NCI-H2107 (cell line): ENCODE measurements at places on chromosomes 12 and 14.
A peak's percentile ranks its signal among the peaks of the same experiment; 100 is the strongest.

DNA sequence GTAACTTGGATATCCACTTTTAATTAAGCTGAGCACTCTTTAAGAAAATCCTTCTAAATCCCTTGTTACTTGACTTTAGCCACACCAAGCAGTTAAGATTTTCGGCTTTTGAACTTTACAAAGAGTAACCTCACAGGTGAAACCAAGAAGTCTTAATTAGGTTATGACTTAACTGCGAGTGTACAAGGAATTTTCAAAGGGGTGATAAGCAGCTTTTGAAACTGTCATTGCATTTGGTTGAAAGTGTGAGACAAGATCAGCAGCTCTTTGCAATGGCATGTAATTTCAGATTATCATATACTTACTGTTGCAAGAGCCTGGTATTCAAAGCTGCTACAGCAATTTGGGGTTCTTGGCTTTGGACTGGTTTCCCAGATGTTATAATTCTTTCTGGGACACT lies 137.5 kb downstream of the TMEM117 start:
- no peak for DNase-seq

DNA sequence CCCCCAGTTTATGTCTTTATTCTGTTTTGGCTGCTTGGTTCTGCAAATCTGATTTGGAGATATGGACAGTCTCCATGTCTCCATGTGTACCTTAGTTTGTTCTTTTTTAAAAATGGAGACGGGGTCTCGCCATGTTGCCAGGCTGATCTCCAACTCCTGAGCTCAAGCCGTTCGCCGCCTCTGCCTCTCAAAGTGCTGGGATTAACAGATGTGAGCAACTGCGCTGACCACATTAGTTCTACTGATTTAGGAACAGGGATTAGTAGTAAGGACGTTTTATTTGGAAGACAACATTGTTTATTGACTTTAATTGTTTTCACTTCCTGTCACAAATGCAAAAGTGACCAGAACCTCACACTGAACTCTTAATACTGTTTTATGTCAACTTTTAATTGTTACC lies 14.7 kb downstream of the AEBP2 start:
- no peak for DNase-seq

DNA sequence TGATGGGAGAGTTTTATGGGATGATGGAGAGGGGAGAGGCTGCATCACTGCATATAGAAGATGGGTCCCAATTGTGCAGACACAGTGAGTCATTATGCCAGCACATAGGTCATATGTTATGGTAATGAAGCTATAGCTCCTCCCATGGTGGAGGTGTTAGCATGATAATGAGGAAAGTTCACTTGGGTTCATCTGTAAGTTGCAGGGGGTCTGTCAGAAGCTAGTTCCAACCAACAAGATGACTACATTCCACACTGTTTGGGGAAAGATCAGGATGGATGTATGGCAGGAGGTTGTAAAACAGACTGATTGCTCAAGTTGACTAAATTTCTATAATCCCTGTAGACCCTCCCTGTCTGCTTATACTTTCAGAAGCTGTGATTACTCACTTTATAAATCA lies 561.3 kb downstream of the C12orf50 start:
- no peak for DNase-seq

GRCh38 chr14:58272588-58273372 lies 25.6 kb upstream of the ARID4A start:
- DNase-seq: no peak

GRCh38 chr14:59208224-59208814 lies 19.9 kb downstream of the DAAM1 start:
- DNase-seq: no peak

DNA sequence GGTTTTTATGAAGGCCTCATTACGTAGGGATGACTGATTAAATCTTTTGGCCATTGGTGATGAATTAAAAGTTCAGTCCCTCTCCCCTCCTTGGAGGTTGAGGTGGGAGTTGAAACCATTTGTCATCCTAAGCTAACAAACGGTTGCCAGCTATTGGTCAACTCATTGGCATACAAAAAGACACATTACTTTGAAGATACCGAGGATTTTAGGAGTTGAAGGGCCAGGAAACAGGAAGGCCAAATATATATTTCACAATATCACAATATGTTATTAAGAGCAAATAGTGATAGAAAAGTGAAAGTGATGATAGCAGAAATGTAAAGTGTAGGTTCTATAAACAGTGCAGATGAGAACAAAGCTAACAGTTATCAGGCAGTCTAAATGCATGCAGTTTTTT lies 24.4 kb downstream of the RCOR1 start:
- no peak for DNase-seq

- DNase-seq: no peak
Measured at GRCh38 chr12:4160314-4161040, 113.1 kb upstream of the CCND2 start.

GRCh38 chr14:52081964-52082363 lies 13.1 kb upstream of the NID2 start:
- no peak for DNase-seq

DNA sequence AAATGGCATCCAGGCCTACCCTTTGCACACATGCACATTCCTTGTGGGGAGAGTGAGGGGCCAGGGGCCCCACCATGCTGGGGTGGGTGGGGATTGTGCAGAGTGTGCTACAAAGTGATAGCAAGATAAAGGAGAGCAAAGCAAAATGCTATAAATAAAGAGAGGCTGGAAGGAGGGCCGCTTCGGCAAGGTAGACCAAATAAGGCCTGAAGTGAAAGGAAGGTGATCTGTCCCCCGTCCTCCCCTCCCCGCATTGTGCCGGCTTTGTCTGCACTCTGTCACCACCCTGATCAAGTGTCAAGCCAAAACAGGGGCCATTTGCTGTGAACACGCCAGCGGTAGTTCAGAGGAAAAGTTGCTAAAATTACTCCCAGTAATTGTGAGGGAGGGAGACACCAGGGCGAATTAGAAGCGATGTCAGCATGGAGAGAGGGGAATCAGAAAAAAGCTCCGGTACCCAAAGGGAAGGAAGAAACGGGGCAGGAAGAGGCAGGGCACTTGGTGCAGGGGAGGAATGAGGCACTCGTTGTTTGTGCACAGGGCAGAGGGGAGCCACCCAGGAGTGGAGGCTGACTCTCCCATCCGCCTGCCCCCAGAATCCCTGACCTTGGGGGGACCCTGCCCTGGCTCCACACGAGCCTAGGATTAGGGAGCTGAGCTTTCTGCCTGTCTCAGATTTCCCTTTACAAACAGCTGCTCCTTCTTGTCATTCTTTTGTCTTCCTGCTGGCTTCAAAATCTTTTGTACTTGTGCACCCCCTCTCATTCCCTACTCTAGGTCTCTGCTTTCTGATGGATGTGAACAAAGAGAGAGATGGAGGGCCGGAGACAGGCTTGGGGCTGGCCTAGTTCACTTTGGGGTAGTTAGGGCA lies 2.9 kb upstream of the MYH7 start:
- peak; percentile 88 for DNase-seq

DNA sequence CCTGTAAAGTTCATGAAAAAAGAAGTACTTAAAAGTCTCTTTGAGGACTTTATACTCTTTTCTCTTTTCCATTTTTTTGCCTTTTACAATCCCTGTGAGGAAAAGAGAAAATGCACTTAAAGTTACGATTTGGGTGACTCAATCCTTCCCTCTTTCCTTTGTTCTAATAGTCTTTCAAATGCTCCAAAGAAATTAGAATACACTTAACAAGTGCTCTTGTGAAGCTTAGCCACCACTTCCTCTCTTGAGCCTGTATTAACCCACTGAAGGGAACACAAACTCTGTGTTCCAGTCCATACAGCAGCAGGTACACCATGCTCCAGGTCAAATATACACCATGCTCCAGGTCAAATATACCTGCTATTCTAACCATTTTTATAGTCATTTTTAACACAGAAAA lies 581.1 kb upstream of the MGAT4C start:
- no peak for DNase-seq

GRCh38 chr12:124369055-124369826 lies 74.3 kb downstream of the RFLNA start:
- DNase-seq: no peak

GRCh38 chr12:92226961-92227360 lies 81.3 kb upstream of the BTG1 start:
- DNase-seq: no peak

- no peak for DNase-seq
Measured at GRCh38 chr12:88243982-88244381, 101.9 kb downstream of the TMTC3 start.

DNA sequence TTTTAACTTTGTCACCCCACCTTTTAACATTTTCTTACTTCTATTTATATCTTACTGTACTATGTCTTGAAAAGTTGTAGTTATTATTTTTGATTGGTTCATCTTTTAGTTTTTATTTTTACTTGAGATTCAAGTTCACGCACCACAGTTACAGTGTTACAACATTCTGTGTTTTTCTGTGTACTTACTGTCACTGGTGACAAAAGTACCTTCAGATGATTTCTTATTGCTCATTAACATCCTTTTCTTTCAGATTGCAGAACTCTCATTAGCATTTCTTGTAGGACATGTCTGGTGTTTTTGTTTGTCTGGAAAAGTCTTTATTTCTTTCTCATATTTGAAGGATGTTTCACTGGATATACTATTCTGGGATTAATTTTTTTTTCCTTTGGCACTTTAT lies 289.9 kb downstream of the BCAT1 start:
- no peak for DNase-seq

- DNase-seq: no peak
Measured at GRCh38 chr12:7498809-7499208, 4.8 kb downstream of the CD163 start.

DNA sequence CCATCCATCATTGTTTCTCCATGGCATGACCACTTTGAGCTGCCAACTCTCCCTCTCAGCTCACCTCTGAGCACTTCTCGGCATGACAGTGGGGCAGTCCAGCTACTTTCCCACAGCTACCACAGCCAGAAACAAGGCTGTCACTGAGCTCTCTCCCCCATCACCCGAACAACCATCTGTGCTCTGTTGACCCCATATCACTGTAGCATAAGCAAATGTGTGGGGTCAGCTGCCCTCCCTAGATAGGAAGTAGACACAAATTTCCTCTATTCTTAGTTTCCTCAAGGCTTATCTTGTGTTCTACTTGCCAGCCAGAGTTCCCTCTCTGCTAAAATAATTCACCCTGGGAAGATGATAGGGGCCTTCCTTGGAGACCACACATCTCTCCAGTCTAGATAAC lies 82.6 kb upstream of the FUT8 start:
- no peak for DNase-seq

DNA sequence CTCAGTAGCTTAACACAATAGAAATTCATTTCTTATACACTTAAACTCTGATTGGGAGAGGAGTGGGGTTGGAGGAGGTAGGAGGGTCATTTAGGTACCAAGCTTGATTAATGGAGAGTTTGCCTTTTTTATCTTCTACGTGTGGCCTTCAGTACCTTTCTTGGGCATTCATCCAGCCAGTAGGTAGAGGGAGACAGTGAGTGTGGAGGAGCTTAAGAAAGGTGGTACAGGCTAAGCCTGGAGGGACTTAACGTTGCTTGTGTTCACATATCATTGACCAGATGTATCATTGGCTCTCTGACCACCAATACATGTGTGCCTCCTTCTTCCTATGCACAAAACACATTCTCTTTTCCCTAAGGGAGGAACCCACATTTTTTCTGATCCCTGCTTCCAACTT lies 232.9 kb upstream of the CRY1 start:
- DNase-seq: no peak

- DNase-seq: no peak
Measured at GRCh38 chr14:21308132-21308478, 28.2 kb downstream of the RPGRIP1 start.

GRCh38 chr12:100138048-100138802 lies 4.4 kb downstream of the BLTP3B start:
- DNase-seq: no peak

DNA sequence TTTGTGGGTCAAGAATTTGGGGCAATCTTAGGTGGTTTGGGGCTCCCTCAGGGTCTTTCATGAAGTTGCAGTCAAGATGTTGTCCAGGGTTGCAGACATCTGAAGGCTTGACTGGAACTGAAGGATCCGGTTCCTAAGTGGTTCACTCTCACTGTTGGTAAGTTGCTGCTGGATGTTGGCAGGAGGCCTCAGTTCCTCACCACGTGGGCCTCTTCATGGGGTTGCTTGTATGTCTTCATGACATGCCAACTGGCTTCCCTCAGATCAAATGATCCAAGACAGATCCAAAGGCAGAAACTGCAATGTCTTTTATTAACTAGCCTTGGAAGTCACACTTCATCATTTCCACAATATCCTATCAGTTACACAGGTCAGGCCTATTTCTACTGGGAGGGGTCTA lies 49.2 kb downstream of the ARF6 start:
- DNase-seq: no peak

DNA sequence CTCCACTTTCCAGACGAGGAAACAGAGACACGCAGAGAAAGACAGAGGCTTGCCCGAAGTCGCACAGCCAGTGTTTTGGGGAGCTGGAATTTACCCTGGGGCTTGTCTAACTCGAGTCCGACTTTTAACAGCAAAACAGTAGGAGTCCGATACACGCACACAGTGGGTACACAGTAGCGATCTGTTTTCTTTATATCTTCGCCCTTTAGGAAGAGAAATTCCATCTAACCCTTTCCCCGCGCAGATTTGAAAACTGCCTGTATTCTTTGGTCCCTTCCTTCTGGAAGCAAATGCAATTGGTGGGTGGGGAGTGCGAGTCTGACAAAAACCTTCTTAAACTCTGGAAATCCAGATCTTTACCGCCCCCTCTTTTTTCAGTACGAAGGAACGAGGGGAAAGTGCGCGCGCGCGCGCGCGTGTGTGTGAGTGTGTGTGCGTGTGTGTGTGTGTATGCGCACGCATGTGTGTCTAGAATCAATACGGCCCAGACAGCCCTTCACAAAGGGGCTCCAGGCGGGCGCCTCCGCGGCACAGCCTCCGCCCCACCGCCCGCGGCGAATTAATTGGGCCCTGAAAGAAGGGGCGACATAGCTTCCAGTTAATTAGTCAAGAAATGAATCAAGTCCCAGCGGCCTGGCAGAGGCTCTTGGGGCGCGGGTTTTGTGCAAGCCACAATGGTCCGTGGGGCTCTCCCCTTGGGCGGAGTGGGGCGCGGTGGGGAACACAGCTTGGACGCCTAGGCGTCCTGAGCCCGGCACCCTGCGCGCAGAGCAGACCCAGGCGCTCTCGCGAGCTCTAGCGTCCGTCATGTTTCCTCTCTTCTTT lies 14.0 kb upstream of the TBX3 start:
- no peak for DNase-seq

GRCh38 chr14:56207626-56208292 lies 89.5 kb downstream of the PELI2 start:
- DNase-seq: peak; percentile 15

DNA sequence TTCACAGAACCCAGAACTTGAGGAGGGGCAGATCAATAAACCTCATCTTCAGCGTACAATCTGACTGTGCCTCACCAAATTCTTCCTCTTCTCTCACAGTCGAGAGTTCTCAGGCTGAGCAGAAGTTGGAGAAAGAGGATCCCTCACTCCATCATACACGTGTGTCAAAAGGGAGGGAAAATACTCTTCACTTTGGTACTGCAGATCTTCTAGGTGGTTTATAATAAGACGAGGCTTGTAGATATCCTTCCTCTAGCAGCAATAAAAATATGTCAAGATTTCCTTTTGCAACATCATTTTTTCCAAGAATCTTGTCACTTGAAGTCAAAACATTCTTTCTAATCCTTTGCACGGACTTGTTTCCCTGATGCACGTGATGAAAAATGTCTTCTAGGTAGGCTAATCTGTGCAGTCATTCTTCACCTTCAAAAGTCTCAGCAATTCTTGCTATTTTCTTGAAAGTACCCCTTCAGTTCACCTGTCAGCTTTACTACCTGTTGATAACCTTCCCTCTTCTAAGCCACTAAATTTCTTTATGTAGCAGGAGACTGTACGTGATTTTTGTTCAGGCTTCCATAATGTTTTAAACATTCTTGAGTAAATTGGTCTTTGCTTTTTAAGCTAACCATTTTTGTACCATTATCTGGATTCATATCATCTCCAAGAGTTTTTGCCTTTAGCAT lies 214.1 kb downstream of the NUAK1 start:
- no peak for DNase-seq

GRCh38 chr12:120404271-120404670 lies 33.6 kb upstream of the COX6A1 start:
- DNase-seq: no peak
